ENCODE measurements at places on chromosomes 4 and X. TPM values are rescaled to one million over a fixed set of nuclear protein-coding genes. Genes with fewer than 3 reads are reported as not detected.

DNA sequence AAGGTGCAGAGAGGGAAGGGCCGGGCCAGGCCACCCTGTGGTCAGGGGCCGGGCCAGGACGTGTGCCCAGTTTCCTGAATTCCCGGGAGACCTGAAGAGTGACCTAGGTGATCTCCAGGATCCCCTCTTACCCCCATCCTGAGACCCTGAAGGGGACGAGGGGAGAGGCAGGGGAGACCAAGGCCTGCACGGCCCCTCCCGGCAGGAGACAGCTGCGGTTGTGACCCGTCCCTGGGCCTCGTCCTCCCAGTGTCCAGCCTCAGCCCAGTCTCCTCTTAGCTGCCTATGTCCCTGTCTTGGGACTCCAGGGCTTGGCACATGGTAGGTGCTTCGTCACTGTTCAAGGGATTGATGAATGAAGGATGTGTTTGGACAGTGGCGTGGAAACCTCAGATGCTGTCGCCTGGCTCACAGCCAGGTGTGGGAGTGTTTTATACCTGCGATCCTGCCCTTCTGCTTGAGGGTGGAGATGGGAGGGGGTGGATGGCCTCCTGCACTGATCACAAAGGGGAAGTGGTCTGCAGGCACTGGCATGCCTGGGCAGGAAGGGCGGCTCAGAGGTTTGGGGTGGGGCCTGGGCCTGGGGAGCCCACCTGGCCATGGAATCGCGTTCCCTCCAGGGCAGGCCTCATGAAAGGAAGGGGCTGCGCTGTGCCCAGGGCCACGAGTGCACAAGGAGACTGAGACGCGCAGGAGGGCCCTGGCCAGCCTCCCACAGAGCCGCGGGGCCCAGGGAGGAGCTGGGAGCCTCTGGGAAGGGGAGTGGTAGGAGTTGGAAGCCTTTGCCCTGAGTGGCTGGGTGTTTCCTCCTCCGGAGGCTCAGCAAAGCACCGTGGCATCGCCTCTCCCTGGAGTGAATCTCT, 6.9 kb downstream of the SH3TC1 start:
- DNase-seq: no peak

GRCh38 chrX:41559235-41560052, 112.3 kb downstream of the NYX start:
- DNase-seq: peak; percentile 82

DNA sequence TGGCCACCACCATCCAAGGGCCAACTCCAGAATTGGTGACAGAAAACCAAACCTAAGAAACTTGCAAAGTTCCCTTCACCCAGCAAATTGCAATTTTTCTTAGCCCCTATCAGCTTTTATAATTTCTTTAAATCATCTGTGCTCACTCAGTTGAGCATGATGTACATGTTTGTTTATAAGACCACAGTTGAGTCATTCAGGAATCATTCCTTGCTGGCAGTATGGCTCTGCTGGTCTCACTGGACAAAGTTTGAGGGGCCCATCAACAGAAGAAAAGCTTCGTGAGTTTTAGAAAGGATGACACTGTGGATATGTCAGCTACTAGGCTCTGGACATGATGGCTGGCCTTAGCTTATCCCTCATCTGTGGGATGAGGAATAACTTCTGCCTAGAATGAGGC, 4.0 kb downstream of the TRPC5 start:
- no peak for DNase-seq

Gene CXCL13
- total RNA-seq: not detected

All from endothelial cell of umbilical vein (primary cell).